ENCODE measurements at places on chromosomes 11 and 22. TPM values are rescaled to one million over a fixed set of nuclear protein-coding genes. Genes with fewer than 3 reads are reported as not detected.

Gene E2F8
- total RNA-seq = 1.0 TPM

Gene SHISAL1
- under 0.01 TPM for total RNA-seq

Gene CD248
- 1.1 TPM for total RNA-seq

Gene OR4C11
- total RNA-seq = not detected

Gene GALNT18
- 3.0 TPM for total RNA-seq

Gene PGAP2
- 7.2 TPM for total RNA-seq

Gene PHETA2
- total RNA-seq = 22.4 TPM

Gene SUSD2
- 0.09 TPM for total RNA-seq

Gene OTOG
- total RNA-seq = not detected

Gene ZC3H7B
- 50.9 TPM for total RNA-seq

Gene INS
- not detected for total RNA-seq
